Tibial nerve (tissue), 4 donors: ENCODE measurements at places on chromosomes 3 and 15. TPM values are rescaled to one million over a fixed set of nuclear protein-coding genes. Genes with fewer than 3 reads are reported as not detected.

DNA sequence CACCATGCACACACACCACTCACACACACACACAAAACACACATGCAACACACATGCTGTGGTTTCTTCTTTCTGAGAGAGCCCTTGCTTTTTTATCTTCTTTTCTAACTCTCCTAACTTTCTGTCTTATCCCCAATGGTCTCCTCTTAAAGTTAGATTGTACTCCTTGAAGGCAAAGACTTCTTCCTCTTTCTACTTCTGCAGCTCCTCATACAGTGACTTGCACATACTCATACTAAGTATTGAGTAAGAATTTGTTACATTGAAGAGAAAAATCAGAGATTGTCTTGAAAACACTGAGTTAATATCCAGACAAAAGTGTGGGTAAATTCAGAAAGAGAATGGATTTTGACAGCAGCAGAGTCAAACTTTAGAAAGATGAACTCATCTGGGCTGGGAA, 64.4 kb downstream of the GTPBP8 start:
- H3K27ac ChIP-seq: no peak overlapping the region
- no peaks in the 10 kb centered on the region for H3K36me3 ChIP-seq
- H3K4me3 ChIP-seq: no peak overlapping the region
- no peaks in the 10 kb centered on the region for H3K4me1 ChIP-seq
- DNase-seq: no peak
- H3K27me3 ChIP-seq: no peaks in the 10 kb centered on the region

DNA sequence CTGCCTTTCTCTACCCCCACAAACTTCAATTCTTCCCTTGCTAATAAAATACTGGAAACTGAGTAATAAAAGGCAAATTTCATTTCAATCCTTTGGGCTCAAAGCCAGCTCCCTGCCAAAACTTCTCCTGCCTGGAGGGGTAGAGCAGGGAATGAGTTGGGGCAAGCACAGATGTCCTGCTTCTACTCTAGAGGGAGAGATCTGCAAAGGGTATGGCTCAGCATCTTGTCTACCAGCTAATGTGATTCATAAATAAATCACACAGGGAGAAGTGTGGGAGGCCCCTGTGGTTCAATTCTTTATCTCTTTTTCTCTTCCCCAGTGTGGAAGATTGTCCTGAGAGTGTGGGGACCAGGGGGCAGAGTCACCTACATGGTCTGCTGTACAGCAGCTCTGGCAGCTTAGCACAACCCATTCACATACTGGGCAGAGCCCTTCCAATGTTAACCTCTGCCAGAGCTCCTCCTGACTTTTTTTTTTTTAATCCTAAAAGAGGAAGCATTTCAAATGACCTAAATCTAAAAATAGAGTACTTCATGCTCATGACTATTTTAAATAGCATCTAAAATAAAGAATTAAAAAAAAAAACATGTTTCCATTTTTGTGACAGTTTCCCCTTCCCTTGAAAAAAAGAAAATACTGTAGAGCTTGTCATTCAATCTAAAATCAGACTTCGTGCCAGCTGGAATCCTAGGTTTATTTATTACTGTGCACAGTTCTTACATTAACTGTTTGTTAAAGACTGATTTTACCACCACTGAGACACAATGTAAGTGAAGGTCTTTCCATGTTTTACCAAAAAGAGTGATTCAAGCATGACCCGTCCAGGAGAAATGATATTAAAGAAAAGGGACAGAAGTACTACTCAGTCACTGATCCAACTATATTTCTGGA, 1083.7 kb upstream of the CFAP20DC start:
- H3K27ac ChIP-seq: no peak overlapping the region
- H3K4me3 ChIP-seq: no peak overlapping the region
- no peaks in the 10 kb centered on the region for H3K27me3 ChIP-seq
- H3K4me1 ChIP-seq: no peaks in the 10 kb centered on the region
- no peak for DNase-seq
- no peaks in the 10 kb centered on the region for H3K36me3 ChIP-seq

DNA sequence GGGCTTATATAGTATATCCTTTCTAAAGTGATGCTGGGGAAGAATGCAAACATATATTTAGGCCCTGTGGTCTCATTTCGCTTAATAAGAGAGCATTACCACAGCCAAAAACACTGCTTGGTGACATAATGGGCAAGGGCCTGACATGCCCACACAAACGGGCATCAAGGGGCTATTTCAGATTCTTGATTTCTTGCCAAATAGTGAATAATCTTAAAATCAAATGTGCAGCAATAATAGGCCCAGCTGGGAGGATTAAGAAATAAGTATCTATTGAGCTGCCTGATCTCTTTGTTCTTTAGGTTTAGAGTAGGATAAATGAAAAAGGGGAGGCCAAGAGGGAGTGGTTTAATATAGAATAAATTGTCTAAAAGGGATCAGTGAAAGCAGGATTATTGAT, 241.0 kb upstream of the GBE1 start:
- H3K27me3 ChIP-seq: no peaks in the 10 kb centered on the region
- H3K4me3 ChIP-seq: no peak overlapping the region
- no peak for DNase-seq
- H3K4me1 ChIP-seq: no peaks in the 10 kb centered on the region

DNA sequence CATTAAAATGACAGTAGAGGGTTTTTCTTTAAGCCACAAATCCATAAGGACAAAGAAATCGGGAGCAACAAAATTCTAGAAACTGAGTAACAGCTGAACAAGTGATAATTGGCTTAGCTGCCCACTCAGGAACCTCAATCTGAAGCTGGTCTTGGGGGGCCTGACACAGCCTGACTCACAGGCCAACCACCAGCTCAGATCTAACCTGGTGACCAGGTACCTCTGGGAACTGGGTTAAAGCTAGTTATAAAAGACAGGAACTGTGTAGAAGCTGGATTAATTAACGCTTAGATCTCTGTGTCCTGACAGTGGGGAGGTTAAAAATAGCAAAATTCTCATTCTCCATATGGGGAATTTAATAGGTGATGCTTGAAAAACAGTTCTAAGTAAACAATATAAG, 161.9 kb downstream of the PLCL2 start:
- no peak for DNase-seq
- H3K27ac ChIP-seq: no peak overlapping the region
- no peaks in the 10 kb centered on the region for H3K27me3 ChIP-seq
- H3K36me3 ChIP-seq: no peaks in the 10 kb centered on the region
- H3K4me1 ChIP-seq: no peaks in the 10 kb centered on the region

GRCh38 chr3:76177610-76178009, 392.3 kb upstream of the ZNF717 start:
- no peaks in the 10 kb centered on the region for H3K27me3 ChIP-seq
- no peak for DNase-seq
- H3K36me3 ChIP-seq: no peaks in the 10 kb centered on the region
- H3K4me1 ChIP-seq: no peaks in the 10 kb centered on the region
- H3K27ac ChIP-seq: no peak overlapping the region
- no peak overlapping the region for H3K4me3 ChIP-seq

GRCh38 chr3:125332504-125332903, 42.6 kb downstream of the ZNF148 start:
- H3K4me3 ChIP-seq: no peak overlapping the region
- no peak for DNase-seq
- no peaks in the 10 kb centered on the region for H3K27me3 ChIP-seq
- H3K27ac ChIP-seq: no peak overlapping the region
- H3K36me3 ChIP-seq: no peaks in the 10 kb centered on the region

GRCh38 chr3:101011136-101011535, 17.9 kb upstream of the ABI3BP start:
- H3K36me3 ChIP-seq: no peaks in the 10 kb centered on the region

DNA sequence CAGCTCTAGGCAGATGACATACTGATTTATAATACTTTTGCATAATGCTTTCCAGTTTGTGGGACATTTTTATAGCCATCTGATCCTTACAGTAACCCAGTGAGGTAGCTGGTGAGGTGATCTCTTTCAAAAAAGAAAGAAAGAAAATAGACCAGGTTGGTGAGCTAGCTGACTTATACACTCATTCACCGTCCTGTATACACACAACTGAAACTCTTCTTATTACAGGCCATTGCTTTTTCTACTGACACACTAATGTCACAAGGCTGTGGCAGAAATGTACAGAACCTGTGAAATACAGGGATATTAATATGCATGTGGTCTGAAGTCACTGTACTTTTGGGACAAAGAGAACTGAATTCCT, 150.2 kb upstream of the BHLHE40 start:
- H3K4me1 ChIP-seq: peaks cover 64% of the 10 kb centered on the region
- H3K27ac ChIP-seq: peak overlapping the region; percentile 89
- H3K36me3 ChIP-seq: peaks cover 6% of the 10 kb centered on the region
- H3K27me3 ChIP-seq: no peaks in the 10 kb centered on the region
- H3K4me3 ChIP-seq: no peak overlapping the region
- no peak for DNase-seq

DNA sequence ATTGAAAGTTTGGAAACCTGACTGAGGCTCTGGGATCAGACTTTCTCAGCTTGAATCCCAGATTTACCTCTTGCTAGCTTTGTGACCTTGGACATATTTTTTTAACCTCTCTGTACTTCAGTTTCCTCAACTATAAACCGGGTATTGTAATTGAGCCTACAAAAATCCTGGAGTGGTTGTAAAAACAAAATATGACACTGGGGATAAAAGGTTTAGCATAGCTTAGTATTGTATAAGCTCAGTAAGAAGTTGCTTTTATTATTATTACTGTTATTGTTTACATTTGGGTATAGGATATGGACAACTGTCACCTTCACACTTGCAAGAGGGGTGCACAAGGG, 21.5 kb downstream of the C2CD4A start:
- no peak overlapping the region for H3K27ac ChIP-seq
- no peak for DNase-seq
- no peak overlapping the region for H3K4me3 ChIP-seq
- peaks cover 12% of the 10 kb centered on the region for H3K4me1 ChIP-seq

DNA sequence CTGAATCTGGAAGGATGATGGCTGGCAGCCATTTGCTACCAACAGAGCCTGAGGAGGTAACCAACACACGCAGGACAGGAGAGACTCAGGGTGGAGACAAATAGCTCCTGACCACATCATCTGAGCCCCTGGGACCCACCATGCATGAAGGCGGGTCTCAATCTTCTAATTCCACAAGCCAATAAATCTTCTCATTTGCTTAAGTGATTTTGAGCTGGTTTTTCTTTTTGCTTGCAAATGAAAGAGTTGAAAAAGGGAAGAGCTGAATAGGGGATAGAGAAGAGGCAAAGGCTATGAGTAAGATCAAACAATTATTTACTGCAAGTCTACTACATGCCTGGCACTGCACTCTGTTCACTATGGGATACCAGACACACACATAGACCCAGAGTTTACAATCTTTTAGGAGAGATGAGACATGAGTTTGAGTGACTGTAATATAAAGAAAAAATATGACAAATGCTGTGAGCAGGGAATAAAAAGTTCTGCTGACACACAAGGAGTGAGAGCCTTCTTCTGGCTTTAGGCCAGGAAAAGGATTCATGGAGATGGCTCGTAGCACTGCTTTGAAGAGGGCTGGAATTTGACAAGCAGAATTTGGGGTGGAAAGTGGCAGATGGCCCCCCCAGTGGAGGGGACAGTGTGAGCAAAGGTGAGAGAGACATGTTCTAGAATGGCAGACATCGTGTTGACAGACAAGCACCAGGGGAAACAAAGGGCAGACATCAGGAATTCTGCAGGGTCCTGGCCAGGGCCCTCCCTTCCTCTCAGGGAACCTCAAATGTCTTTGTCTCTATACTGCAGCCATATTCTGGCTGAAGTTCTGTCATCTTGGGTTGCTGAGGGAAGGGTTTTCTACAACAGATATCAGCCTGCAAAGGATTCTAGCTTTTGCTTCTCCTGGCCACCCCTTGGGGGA, 69.8 kb upstream of the WNT5A start:
- H3K36me3 ChIP-seq: no peaks in the 10 kb centered on the region
- no peaks in the 10 kb centered on the region for H3K4me1 ChIP-seq
- H3K4me3 ChIP-seq: no peak overlapping the region
- H3K27me3 ChIP-seq: no peaks in the 10 kb centered on the region
- no peak for DNase-seq

DNA sequence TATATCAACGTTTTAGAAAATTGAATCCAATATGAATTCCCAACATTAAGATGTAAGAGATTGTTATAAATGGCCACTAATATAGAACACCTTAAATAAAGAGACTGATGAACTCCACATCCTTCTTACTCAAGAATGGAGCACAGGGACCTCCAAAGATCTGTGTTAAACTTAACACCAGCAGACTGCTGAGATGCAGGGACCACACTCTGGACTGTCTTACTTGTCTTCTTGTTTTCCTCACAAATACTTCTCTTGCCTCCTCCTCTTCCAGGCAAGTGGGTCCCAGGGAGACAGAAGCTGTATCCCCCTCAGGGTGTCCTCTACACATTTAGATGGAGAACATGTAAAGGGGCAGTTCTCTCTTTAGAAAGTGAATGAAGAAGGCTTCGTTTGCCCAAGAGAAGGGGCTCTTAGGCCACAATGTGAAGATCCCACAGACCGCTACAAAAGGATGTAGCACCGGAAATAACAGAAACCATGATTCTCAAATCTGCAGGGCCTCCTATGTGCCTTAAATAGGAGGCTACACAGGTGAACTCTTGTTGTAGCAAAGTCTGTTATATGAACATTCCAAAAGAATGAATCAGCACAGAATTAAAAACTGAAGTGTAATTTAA, 52.2 kb downstream of the SATB1 start:
- H3K27me3 ChIP-seq: no peaks in the 10 kb centered on the region
- no peak for DNase-seq
- H3K27ac ChIP-seq: no peak overlapping the region
- no peaks in the 10 kb centered on the region for H3K36me3 ChIP-seq
- no peak overlapping the region for H3K4me3 ChIP-seq
- H3K4me1 ChIP-seq: no peaks in the 10 kb centered on the region

- no peaks in the 10 kb centered on the region for H3K36me3 ChIP-seq
- peak overlapping the region; percentile 95 for H3K27ac ChIP-seq
- no peaks in the 10 kb centered on the region for H3K27me3 ChIP-seq
Observed at GRCh38 chr15:39581242-39581792, 438 bp downstream of the THBS1 start.

DNA sequence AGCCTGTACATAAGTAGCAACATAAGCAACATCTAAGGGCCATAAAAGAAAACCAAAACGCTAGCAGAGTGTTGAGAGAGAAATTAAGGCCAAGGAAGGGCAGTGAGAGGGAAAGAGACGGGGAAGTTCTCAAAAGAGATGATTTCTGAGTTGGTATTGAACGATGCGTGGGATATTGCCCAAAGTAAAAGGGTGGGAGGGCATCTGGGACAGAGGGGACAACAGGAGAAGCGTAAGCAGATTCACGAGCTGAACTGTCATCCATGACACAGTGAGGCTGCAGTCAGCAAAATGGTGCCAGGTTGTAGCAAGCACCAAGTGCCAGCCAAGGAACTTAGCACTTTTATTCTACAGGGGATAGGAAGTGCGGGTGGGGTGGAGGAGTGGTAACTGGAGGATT, 11.8 kb downstream of the NCEH1 start:
- H3K4me3 ChIP-seq: no peak overlapping the region
- no peaks in the 10 kb centered on the region for H3K27me3 ChIP-seq
- H3K4me1 ChIP-seq: no peaks in the 10 kb centered on the region
- H3K27ac ChIP-seq: peak overlapping the region; percentile 71
- no peaks in the 10 kb centered on the region for H3K36me3 ChIP-seq
- DNase-seq: no peak

DOCK3 gene
- total RNA-seq: 4.0 TPM

FEZF2 gene
- not detected for total RNA-seq

CHRD gene
- total RNA-seq: 44.6 TPM

ZCWPW2 gene
- 0.39 TPM for total RNA-seq

UBAP1L gene
- total RNA-seq: 12.0 TPM

UROC1 gene
- total RNA-seq: not detected

MORC1 gene
- 0.22 TPM for total RNA-seq

GABRG3 gene
- total RNA-seq: not detected
